ENCODE measurements at places on chromosomes 6 and 20.

GRCh38 chr6:18312368-18312767 is 48.0 kb upstream of the DEK start:
- no peak for DNase-seq

DNA sequence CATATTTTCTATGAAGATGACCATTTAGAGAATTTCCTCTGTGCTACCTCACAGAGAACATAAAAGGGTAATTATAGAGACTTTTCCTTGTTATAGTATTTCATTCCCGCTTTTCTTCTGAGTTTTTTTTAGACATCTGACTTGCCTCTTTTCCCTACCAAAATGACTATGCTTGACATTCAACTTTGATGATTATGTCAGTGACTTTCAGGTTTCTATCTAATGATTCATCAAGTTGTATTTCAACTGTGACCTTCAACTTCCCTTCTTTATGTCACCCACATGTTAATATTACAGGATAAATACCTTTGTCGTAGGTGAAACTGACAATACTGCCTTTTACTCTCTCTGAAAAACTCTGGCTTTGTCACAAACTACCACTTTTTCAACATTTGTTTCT is 95.3 kb downstream of the MLIP start:
- no peak for DNase-seq

GRCh38 chr6:16318538-16318937 is 80.2 kb downstream of the GMPR start:
- no peak for DNase-seq

GRCh38 chr20:57448764-57449354 is 57.7 kb downstream of the RBM38 start:
- DNase-seq: no peak

GRCh38 chr20:45340236-45340847 is 7.9 kb downstream of the SDC4 start:
- no peak for DNase-seq

- no peak for DNase-seq
Observed at GRCh38 chr6:34090529-34090928, 55.4 kb downstream of the GRM4 start.
